Thoracic aorta (tissue), 2 donors: ENCODE measurements at places on chromosomes 11 and 22.

GRCh38 chr11:113675565-113675964, 30.5 kb downstream of the TMPRSS5 start:
- no peak for DNase-seq

- DNase-seq = no peak
These were observed 19.6 kb upstream of the MTMR2 start for GRCh38 chr11:95943546-95943945.

- DNase-seq = no peak
These were observed 12.0 kb downstream of the STX3 start for GRCh38 chr11:59767225-59767611.

DNA sequence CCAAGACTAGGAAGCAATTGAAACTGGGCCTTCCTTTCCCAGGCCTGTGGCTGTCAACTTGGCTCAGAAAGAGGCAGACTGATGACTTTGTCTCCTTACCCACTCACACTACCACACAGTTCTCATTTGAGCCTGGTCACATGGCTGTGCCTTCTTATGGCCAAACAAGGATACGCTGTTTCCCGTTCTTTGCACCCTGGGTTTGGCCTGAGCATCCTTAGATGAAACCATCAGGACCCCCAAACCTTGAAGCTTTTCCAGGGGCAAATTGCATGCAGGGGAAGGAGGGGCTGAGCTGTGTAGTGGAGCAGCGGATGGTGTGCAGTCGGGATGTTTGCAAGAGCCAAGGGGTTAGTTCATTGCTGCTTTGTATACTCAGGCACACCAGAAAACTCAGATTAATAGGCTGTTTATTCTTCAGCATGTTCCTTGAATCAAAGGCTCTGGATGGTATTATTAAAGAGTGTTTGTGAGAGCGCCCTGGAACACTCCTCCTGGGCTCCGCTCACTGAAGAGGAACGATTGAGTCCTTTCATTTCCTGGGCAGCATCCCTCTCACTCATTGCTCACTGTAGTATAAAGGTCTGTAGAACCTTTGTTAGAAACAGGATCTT, 69.8 kb downstream of the ARFGAP2 start:
- no peak for DNase-seq

GRCh38 chr11:97756571-97757335, 1264.0 kb upstream of the CNTN5 start:
- DNase-seq = no peak

GRCh38 chr22:46580940-46581537, 39.1 kb upstream of the GRAMD4 start:
- no peak for DNase-seq

GRCh38 chr11:58334708-58335107, 24.2 kb downstream of the OR5B17 start:
- DNase-seq = no peak

DNA sequence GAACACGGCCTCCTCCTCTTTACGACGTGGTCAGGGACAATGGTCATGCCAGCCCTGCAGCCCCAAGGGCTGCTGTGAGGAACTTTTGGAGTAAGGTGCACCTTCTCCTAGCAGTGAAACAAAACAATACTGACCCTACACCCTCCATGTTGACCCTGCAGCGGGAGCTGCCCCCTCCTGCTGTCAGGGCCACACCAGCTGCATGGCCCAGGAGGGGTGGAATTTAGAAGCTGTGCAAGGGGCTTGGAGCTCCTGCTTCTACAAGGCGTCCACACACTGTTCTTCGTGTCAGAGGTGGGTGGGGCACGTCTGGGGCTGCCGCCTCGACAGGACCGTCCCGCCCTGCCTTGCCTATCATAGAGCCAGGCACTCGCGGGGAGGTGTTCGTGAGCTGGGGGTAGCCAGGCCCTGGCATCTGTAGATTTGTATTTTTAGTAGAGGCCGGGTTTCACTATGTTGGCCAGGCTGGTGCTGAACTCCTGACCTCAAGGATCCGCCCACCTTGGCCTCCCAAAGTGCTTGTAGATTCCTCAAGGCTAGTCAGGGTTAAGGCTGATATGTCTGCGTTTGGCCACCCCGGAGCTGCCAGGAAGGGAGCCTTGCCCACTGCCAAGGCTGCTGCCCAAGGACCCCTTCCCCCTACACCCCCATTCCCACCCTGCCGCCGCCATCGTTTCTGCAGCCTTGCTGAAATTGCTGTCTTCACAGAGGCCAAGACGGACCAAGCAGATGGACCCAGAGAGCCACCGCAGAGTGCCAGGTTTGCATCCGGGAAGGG, 15.9 kb downstream of the INCENP start:
- no peak for DNase-seq

GRCh38 chr22:28801845-28802594, 1.7 kb upstream of the XBP1 start:
- DNase-seq = no peak
